ENCODE measurements at places on chromosomes 3 and 15.

- DNase-seq = no peak
These were observed 984 bp downstream of the PLSCR4 start for GRCh38 chr3:146249921-146250320.

- no peak for DNase-seq
These were observed 19.7 kb downstream of the TBC1D2B start for GRCh38 chr15:78057803-78058202.

- DNase-seq = no peak
These were observed 7.2 kb upstream of the ABHD10 start for GRCh38 chr3:111971533-111972130.

DNA sequence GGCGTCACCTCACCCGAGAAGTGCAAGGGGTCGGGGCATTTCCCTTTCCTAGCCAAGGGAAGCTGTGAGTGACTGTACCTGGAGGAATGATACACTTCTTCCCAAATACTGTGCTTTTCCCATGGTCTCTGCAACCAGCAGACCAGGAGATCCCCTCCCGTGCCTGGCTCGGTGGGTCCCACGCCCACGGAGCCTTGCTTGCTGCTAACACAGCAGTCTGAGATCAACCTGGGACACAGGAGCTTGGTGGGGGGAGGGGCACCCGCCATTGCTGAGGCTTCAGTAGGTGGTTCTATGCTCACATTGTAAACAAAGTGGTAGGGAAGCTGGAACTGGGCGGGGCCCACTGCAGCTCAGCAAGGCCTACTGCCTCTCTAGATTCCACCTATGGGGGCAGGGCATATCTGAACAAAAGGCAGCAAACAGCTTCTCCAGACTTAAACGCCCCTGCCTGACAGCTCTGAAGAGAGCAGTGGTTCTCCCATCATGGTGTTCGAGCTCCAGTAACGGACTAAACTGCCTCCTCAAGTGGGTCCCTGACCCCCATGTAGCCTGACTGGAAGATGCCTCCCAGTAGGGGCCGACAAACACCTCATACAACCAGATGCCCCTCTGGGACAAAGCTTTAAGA lies 31.4 kb upstream of the ABHD5 start:
- no peak for DNase-seq

DNA sequence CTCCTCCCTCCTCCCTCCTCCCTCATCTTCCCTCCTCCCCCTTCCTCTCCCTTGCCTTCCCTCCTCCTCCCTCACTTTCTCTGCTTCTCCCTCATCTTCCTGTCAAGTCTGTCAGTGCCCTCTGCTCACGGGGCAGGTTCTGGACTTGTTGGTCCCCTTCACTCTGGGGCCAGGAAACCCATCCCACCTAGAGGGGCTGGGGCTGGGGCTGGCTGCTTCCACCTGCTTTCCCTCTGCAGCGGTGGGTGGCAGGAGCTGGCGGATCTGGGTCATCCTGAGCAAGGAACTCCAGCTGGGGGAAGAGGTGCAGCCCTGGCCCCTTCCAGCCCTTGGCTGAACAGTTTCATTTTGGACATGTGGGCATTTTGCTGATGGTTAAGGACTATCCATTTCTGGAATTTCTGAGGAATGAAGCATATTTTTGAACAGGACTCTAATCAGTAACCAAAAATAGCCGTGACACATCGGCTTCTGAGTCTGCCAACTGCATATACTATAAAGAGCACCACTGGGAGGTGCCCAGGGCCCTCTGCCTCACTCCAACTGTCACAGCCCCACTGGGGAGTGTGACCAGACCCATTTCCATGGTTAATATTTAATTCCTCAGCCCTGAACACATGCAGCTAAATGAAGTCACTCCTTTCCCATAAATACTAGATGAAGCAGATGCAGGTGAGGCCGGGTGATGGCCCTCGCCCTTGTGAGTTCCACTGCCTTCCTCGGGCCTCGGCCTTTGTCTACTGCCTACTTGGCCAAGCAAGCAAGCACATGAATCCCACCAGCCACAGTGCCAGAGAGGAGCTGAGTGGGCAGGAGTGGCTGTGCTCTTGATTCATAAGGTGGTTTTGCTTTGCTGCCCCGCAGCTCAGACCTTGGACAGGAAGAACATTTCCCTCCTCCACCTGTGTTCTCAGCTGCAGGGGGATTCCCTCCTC lies 39.8 kb downstream of the CHDH start:
- no peak for DNase-seq

GRCh38 chr15:45866616-45867015 lies 231.8 kb downstream of the SQOR start:
- no peak for DNase-seq

DNA sequence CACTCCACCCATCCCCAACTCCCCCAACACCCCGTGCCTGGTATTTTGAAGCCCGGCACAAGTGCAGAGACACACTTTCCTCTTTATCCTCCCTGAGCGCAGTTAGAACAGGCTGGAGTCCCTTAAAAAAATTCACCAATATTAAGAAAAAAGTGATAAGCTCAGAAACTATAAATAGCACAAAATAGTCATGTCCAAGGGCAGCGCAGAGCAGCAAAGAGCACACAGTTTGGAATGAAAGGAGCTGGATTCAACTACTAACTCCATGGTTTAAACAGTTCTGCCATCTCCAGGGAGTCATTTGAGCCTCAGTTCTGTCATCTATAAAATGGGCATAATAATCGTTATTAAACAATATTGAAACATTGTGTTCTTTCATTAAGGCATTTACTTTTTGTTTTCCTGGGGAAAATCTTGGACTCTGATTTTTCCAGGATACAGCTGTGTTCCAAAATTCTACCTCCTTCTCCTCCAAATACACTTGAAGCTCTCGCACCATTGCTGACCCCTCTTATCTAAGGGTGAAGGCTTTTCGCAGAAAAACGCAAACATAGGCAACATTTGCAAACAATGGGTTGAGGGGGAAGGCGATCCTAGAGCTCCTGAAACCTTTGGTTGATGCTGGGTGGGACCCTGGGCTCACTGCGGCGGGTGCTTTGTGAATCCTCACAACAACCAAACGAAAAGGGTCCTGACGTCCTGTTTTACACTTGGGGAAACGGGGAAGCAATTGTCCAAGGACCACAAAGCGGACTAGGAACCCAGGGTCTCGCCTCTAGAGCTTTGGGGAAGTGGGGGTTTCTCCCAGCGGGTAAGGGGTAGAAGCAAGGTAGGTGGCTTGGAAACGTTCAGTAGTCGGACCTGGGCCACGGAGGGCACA lies 41.8 kb downstream of the EPHB3 start:
- no peak for DNase-seq

Data from germinal center (tissue), 1 donor.